CD4-positive, CD25-positive, alpha-beta regulatory T cell (primary cell): ENCODE measurements at places on chromosomes 6 and 20.
A peak's percentile ranks its signal among the peaks of the same experiment; 100 is the strongest.

GRCh38 chr6:127120023-127120786 is 1.7 kb downstream of the RSPO3 start:
- DNase-seq = peak; percentile 3

GRCh38 chr6:163529605-163530004 is 115.1 kb downstream of the QKI start:
- DNase-seq = no peak

DNA sequence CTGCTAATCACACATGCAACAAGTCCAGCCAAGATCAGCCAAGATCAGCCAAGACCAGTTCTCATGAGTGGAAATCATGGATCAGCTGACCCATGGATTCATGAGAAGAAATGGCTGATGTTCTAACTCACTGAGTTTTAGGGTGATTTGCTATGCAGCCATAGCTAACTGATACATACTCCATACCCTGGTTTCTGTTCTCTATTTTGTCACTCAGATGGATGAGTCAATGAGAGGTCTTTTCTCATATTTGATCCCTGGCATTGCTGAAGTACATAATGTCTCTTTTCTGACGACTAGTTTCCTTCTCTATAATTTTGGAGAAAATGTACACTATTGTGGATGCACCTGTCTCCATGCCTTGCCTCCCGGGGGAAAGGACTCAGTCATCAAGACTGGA is 118.4 kb upstream of the LY86 start:
- DNase-seq = no peak

DNA sequence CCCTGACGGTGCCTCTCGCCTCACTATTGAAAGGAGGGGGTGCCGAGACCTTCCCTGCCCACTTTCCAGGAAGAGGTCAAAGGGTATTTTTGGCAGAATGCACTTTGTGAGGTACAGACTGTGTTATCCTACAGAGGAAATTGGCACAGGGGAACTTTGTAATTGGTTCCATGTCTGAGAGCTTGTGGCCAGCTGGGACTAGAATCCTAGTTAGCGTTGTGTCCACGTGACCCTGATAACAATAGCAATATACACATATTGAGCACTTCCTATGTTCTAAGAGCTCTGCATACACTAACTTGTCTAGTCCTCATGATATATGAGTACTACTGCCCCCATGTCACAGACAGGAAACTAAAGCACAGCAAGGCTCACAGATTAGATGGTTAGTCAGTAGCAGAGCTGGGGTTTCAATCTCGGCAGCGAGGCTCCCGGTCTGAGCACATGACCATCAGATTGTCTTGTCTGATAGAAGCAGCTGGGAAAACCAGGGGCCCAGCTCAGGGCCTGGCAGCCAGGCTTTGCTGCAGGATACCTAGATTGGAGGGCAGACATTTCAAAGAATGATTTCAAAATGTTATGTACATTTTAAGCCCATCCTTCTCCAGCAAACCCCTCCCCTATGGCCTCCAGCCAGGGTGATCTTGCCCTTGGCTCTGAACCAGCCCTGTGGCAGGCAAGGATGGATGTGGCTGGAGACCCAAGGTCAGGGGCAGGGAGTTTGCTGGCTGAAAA is 1.4 kb downstream of the MAPK13 start:
- DNase-seq = peak; percentile 55

DNA sequence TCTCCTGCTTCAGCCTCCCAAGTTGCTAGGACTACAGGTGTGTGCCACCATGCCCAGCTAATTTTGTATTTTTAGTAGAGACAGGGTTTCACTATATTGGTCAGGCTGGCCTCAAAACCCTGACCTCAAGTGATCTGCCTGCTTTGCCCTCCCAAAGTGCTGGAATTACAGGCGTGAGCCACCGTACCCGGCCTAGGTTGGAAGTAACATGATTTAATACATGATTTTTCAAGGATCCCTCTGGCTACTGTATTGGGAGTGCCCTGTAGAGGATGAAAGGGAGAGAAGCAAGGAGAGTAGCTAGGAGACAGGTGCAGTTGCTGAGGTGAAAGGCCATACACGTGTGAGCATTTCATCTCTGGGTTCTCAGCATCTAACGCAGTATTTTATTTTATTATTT is 2.6 kb upstream of the NCOA3 start:
- no peak for DNase-seq

GRCh38 chr20:63469713-63470101 is 2.7 kb downstream of the KCNQ2 start:
- no peak for DNase-seq

DNA sequence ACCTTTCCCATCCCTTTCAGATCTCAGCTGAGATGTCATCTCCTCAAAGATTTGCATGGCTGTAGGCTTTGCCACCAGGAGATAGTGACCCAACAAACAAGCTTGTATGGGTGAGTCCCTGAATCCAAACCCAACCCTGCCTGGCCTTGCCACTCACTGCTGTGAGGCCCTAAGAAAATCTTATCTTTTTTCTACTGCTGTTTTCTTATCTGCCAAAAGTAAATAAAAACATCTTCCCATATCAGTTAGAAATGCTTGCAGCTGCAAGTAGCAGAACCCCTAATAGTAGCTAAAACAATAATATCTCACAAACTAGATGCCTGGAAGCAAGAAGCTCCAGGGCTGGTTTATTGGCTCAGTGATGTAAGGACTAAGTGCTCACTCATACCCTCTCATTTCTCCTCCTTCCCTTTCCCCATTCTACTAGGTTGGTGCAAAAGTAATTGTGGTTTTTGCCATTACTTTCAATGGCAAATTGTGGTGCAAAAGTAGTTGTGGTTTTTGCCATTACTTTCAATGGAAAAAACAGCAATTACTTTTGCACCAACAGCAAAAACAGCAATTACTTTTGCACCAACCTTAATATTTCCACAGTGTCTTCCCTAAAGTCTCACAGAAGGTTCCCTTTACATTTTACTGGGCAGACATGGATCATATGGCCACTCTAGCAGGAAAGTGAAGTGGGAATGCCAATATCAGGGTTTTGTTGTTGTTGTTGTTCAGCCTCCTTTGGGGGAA is 56.7 kb upstream of the PSMF1 start:
- DNase-seq = no peak

DNA sequence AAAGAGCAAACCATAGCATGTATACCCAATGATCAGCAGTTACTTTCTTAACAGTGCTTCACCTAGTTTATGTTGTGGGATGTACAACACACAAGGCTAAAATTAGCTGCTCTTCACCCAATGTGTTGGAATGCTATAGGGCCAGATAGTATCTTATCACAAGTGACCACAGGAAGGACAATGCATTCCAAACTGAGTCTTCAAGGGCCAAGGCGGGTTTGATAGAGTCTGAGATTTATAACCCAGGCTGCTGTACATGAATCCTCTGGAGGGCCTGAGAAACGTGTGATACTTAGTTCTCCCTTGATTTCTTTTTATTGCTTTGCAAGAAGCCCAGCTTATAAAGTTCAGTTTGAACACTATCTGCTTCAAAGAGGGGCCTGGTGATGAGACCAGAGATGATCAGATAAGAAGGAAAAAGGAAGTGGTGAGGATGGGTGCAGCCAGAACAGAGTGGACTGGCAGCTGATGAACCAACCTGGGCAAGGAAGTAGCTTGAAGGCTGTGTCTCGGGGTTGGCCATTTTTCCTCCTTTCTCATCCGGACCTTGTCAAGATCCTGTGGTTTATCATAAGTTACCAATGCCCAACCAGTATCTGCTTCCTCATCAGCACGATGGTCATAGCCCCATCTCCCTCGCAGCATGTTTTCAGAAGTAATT is 62.2 kb upstream of the BMP2 start:
- DNase-seq = no peak

- peak; percentile 25 for DNase-seq
Measured at GRCh38 chr6:20400456-20401204, 1.0 kb upstream of the E2F3 start.

GRCh38 chr6:25173951-25174474 is 105.2 kb upstream of the CARMIL1 start:
- DNase-seq = no peak

- peak; percentile 10 for DNase-seq
Measured at GRCh38 chr6:147508042-147508865, at the start of gene SAMD5. SAMD5 (plus strand) TSS chr6:147508690; CDS start chr6:147508929, 239 bp downstream.

- peak; percentile 4 for DNase-seq
Measured at GRCh38 chr20:52054123-52054522, 137.5 kb downstream of the ZFP64 start.

DNA sequence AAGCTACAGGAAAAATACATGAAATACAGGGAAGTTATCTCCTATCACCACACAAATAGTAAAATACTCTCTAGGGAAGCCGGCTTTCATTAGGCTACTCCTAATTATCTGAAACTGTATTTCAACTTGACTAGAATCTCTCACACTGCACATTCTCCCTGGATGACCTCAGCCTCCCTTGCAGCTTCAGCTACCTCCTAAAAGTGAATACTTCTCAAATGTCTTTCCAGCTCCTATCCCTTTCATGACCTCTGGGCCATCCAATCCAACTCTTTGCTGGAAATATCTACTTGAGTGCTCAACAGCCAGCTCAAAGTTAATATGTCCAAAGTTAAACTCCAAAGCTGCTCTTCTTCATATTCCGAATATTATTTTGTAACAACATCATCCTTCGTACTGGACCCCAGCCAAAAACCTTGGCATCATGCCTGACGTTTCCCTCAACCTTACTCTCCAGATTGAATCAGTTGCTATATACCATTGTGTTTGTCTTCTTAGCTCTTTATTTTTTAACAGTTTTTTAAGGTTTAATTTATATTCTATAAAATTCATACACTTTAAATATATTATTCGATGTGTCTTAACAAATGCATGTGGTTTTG is 29.4 kb upstream of the KIF6 start:
- DNase-seq = no peak

DNA sequence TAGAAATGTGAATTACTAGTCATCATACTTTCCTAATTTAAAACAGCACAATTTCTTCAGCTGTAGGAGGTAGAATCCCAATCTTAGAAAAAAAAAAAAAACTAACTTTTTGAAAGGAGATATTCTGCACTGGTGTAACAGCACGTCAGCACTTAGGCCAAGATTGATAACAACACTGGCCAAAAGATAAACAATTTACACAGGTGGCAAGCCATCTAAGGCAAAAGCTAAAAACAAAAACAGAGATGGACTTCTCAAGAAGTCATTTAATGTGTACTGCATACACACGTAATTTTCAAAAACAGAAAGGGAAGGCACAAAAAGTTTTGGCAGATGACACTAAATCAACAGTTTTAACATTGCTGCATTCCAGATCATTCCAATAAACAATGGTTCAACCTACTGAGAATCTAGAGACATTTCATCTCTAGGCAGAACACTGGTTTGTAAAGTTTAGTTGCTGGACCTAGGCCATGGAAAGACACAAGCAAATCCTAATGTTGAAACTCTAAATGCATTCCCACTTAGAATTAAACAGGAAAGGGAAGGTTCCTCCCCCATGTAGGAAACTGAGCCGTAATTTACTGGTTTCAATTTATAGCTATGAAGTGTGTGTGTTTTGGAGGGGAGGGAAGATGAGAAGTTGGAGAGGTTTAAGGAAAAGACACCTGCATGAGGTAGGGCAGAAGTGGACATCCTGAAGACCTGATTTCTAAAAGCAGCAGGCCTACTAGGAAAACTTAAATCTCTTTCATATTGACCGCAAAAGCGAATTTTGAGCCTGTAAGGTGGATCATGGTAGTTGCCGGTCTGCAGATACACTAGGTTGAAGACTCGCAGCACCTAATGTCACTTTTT is 1.3 kb downstream of the GCLC start:
- no peak for DNase-seq

- no peak for DNase-seq
Measured at GRCh38 chr20:31693987-31694661, 28.5 kb downstream of the BCL2L1 start.

DNA sequence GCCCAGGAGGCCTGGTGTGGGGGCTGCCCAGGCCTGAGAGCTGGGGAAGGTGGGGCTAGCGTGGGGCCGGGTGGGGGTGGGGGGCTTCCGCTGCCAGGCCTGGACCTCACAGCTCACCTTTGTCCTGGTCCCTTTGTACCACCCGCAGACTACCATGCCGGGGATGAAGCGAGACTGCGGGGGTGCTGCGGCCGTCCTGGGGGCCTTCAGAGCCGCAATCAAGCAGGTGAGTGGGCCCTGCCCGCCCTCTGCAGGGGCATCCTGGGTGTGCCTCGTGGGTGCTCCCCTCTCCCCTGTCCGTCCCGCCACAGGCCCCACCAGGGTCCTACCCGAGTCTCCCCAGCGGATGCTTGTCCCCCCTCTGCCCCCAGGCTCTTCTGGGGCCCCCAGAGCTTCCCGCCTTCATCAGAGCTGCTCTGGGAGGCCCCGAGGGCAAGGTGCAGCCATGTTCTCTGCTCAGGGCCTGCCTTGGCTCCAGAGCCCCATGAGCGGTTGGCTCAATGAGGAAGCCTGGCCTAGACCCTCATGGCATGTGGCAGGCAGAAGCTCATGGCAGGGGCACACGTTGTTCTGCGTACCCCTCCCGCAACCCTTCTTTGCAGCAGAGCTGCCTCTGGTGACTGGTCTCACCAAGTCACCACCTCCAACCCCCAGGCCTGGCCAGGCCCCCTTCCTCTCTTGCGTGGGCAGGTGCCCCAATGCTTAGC is 14.5 kb downstream of the NPEPL1 start:
- no peak for DNase-seq

GRCh38 chr6:137013738-137014602 is 30.8 kb downstream of the IL20RA start:
- DNase-seq = no peak
